ENCODE measurements at places on chromosomes 3 and 15.
A peak's percentile ranks its signal among the peaks of the same experiment; 100 is the strongest.

DNA sequence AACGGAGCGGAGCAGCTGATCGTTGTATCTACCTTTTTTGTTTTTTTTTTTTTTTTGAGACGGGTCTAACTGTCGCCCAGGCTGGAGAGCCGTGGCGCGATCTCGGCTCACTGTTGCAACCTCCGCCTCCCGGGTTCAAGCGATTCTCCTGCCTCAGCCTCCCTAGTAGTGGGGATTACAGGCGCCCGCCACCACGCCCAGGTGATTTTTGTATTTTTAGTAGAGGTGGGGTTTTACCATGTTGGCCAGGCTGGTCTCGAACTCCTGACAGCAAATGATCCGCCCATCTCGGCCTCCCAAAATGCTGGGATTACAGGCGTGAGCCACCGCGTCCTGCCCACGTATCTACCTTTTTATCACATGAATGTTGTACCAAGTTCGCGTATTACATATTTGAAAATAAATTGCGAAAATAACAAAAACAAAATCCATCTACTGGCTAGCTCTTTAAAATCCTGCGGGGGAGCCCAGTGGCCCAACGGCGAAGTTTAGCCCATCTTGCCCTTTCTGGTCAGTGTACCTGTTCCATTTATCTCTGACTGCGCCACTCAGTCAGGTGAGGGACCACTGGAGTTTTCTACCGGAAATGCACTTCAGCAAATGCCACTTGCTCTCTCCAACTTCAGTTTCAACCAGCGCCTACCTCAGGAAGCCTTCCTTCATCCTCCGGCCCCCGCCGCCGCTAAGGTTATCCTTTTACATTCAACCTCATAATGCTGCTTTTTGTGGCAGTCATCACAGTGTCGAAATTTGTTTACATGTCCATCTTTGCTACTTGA is 1.2 kb upstream of the EIF3J start:
- peak; percentile 10 for DNase-seq

- no peak for DNase-seq
Observed at GRCh38 chr15:76865548-76865991, 39.6 kb downstream of the SCAPER start.

- DNase-seq, result no peak
Observed at GRCh38 chr3:30629746-30630145, 23.3 kb downstream of the TGFBR2 start.

DNA sequence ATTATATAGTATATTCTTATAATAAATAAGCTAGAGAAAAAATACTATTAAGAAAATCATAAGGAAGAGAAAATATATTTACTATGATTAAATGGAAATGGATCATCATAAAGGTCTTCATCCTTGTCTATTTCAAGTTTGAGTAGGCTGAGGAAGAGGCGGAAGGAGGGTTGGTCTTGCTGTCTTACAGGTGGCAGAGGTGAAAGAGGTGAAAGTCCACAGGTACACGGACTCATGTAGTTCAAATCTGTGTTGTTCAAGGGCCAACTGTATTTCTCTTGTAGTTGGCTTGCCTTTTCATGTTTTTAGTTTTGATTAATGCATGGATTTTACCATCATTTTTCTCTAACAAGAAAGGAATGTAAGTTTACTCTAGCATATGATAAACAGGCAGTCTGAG is 41.7 kb downstream of the PDCD6IP start:
- no peak for DNase-seq

DNA sequence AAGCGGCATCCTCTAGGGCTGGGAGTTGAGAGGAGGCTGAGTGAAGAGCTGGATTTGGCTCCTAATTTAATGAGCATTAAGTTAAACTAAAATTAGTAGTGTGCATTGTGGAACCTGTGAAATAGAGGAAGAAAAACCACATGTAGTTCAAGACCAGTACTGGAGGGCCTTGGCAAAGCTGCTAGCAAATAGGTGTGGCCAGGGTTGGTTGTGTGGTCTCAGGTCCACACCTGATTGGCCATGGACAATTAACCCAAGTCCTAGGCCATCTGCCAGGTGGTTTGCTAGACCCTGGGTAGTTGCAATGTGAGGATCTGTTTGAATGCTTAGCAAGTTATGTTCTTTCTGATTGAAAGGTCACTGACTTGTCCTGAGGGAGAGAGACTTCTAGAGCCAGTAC is 275.5 kb downstream of the PDCD6IP start:
- no peak for DNase-seq

GRCh38 chr3:16142350-16143025 is 32.0 kb upstream of the GALNT15 start:
- no peak for DNase-seq

GRCh38 chr3:66501483-66502244 is 842 bp upstream of the LRIG1 start:
- DNase-seq, result no peak

DNA sequence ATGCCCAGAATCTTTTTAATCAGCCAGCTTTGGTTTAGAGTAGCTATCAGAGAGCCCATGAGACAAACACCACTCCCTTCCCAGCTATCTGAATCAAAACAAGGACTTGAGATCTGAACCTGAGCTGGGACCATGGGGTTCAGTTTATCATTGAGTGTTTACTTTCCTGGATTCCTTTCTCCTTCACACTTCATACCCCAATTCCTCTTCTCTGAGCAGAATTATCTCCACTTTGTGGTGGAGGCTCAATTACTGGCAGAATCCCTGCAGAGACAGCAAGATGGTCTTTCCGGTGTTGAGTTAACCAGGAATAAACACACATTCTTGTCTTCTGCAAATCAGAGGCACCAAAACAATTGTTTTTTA is 102.4 kb downstream of the RPL22L1 start:
- no peak for DNase-seq

DNA sequence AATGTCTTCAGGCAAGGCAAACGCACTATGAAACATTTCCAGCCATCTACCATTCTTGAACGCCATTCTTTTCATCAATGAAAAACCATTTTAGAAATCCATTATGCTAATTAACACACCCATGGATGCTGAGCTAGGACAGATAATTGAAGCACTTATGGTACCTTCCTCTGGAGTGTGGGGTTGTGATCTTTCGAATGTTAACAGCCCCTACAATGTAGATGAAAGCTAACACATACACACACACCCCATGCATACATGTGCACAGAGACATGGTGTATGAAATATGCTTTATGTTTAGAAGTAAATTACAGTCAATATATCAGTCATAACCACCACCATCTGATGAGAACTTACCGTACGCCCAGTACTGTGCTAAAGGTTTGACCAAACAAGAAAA is 189.1 kb downstream of the SHQ1 start:
- no peak for DNase-seq

- no peak for DNase-seq
Observed at GRCh38 chr3:36575241-36575640, 189.1 kb downstream of the DCLK3 start.

DNA sequence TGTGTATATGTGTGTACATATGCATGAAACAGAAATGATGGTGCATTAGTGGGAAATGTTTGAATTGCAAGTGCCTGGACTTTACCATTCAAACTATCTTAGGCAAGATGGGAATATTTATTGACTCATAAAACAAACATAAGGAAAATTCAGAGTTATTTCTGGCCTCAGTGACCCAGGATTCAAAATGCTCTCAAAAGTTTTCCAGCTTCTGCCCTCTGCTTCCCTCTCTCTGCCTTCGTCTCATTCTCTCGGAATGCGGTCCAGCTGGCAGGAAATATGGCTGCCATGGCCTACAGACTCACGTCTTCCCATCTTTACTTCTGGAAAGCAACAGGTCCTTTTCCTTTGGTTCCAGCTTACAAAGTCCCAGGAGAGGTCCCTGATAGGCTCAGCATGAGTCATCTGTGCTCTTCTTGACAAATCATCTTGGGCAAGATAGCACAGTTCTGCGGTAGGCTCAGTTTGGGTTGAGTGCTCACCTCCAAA is 8.7 kb upstream of the ZNF774 start:
- DNase-seq, result no peak

DNA sequence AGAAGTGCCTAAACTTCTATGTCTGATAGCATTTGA is at the start of gene TP63:
TSS of gene TP63 (plus strand) at position 17 of the 36 bp plus-strand sequence. CDS start 127 bp downstream, outside the sequence.
- no peak for DNase-seq

- no peak for DNase-seq
Observed at GRCh38 chr3:84685467-84685866, 273.3 kb upstream of the CADM2 start.

GRCh38 chr3:138219255-138219654 is 32.2 kb downstream of the ARMC8 start:
- no peak for DNase-seq

- DNase-seq, result no peak
Observed at GRCh38 chr15:92666780-92667179, 11.2 kb upstream of the FAM174B start.

DNA sequence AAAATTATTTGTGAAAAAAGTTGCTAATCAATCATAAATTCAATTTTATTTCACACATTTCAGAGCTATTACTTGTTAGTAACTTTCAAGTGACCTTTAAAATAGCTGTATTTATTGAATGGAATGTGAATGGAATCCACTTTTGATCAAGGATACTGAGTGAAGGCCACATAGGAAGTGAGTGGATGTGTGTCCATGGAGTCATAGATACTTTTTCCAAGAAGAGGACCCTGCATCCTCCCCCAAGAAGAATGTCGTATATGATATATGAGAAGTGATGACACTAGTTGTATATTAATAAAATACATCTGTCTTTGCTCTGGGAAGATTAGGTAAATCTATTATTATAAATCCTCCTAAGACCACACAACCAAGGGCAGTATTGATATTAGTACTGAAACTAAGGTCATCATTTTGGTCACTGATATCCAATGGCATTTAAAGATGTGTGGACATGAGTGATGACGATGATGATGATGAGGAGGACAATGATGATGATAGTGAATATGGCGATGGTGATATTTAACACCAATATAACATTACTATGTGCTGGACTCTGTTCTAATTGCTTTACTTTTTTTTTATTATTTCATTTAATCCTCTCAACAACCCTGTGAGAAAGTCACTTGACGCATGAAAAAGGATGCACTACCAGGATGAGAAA is 493.0 kb upstream of the NR2F2 start:
- DNase-seq, result no peak
